Caco-2 (cell line): ENCODE measurements at places on chromosomes 3 and 15. TPM values are rescaled to one million over a fixed set of nuclear protein-coding genes. Genes with fewer than 3 reads are reported as not detected.

The RBMS3 gene
- total RNA-seq = 7.4 and 9.2 TPM in 2 replicates

The SLC12A1 gene
- total RNA-seq = not detected in 2 replicates

DNA sequence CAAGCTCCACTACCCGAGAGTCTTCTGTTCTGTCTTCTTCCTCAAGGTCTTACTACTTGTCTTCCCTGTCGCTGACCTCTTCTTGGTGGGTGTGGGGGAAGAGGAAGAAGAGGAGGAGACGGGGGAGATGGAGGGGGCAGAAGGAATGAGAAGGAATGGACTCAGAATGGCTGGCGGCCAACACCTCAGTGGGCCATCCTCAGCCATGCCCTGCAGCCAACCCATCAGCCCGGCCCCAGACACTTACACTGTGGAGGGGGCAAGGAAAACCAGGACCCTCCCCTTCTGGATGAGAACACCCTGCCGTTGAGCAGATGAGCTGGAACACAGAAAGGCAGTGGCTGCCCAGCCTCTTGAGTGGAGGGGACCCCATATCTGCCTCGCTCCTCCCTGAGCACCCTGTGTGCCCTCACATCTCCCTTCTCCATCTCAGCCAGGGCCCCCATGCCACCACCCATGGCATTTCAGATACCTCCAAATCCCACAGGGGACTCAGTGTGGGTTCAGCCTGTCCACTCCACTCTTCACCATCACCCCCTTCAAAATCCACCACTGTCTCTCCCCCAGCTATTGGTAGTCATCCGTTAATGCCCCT, 45.5 kb upstream of the PRR23E start:
- no peak for DNase-seq

DNA sequence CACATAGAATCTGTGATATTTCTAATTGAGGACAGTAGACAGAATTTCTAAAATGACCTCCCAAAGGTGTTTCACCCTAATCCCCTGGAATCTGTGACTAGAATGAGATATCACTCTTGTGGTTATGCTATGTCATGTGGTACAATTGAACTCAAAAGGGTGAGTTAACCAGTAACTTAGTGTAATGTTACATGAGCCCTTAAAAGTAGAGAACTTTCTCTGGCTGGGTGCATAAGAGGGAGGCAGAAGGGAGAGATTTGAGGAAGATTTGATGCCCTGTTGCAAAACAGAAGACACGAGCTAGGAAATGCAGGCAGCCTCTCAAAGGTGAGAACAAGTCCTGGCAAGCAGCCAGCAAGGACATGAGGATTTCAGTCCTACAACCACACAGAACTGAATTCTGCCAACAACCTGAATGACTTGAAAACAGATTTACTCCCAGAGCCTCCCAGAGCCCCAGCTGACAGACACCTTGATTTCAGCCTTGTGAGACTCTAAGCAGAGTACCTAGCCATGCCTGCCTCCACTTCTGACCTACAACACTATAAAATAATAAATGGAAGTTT, 160.3 kb downstream of the MTHFS start:
- peak; percentile 7 for DNase-seq

The RTP3 gene
- not detected in 2 replicates for total RNA-seq

DNA sequence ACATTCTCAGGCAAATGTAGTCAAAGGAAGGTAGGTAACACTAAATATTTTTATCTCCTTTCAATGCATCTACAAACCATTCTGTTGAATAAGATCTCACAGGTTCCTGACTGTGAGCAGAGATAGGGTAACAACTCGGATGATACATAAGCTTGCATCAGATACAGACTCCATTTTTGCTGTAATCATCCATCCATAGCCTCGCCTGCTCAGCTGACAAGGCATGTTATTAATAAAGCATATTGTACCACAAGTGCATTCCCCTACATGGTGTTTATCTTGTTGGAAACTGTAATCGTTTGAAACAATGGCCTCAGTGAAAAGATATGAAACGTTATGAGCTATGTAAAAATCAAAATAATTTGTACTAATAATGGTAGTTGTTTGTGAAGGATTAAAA, 35.4 kb upstream of the TCF12 start:
- no peak for DNase-seq

DNA sequence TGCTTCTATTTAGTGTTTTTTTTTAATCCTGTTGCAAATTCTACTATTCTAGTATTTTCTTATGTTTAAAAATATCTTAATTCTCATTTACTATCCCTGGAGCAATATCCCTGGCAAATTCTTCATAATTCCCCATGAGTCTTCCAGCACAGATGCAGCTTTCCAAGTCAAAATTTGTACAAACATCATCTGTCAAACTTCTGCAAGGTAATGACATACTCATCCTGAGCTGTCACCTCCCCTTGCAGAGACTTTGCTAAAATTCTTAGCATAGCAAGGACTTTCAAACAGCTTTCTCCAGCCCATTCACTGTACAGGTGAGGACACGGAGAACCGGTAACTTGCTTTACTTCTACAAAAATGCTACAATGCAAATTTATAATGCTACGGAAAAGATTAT, 28.6 kb upstream of the VGLL4 start:
- DNase-seq = no peak

The AVEN gene
- total RNA-seq = 8.3 and 8.7 TPM in 2 replicates

GRCh38 chr3:144989807-144990206, 1018.2 kb downstream of the DIPK2A start:
- DNase-seq = no peak

DNA sequence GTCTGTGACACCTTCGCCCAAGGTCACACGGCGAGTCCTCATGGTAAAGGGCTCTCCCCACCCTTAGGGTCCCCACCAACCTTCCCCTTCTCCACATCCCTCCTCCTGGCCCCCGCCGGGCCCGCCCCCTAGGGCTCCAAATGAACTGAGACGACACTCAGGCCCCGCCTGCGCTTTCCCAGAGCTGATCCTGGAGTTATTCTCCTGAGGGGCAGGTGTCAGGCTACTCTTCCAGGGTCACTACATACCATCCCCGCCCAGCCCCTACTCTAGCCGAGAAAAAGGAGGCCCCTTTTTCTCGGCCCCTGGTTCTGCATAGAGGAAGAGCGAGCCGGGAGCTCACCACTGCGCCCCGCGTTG, 292 bp downstream of the USP4 start:
- DNase-seq = peak; percentile 64

GRCh38 chr15:70164910-70165715, 67.4 kb upstream of the TLE3 start:
- no peak for DNase-seq

DNA sequence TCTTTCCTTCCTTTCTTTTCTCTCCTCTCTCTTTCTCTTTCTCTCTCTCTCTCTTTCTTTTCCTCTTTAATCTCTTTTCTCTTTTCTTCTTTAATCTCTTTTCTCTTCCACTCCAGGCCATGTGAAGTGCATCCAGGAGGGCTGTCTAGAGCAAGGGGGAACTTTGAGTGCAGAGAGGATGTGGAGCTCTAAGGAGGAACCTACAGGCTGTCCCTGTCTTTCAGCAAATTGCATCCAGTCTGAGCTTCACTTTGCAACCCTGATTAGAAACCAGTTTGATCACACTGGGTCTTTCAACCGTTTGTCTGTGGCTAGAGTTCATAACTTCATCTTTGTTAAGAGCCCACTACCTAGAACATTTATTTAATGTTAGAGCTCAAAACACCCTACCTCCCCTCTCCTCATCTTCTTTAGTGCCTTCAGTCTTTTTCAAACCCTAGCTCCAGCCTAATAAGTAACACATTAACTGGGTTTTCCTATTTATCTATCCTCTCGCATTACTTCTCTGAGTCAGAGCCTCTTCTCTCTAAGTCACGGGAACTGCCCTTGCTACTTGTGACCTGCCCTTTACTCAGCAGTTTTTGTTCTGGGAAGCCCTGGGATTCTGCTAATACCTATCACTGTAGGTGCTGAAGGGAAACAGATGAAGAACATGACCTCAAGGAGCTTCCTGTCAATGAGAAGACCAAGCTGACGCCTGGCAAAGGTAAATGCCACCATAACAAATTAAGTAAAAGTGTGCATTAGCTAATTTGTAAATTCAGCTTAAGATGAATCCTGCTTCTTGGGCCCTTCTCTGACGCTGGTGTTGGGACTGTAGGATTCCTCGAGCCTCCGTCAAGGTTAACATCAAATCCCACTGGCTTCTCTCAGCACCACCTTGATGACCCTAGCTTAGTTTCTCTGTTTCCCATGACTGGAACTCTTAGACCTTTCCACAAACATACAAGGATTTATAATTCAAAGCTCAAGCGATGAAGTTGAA, at the start of gene GCNT3:
GCNT3 (plus strand) TSS at position 508 of the 985 bp plus-strand sequence. CDS start 6,456 bp downstream, outside the sequence.
- DNase-seq = peak; percentile 48
